GM04504 (cell line): ENCODE measurements at places on chromosomes 2 and 18.

DNA sequence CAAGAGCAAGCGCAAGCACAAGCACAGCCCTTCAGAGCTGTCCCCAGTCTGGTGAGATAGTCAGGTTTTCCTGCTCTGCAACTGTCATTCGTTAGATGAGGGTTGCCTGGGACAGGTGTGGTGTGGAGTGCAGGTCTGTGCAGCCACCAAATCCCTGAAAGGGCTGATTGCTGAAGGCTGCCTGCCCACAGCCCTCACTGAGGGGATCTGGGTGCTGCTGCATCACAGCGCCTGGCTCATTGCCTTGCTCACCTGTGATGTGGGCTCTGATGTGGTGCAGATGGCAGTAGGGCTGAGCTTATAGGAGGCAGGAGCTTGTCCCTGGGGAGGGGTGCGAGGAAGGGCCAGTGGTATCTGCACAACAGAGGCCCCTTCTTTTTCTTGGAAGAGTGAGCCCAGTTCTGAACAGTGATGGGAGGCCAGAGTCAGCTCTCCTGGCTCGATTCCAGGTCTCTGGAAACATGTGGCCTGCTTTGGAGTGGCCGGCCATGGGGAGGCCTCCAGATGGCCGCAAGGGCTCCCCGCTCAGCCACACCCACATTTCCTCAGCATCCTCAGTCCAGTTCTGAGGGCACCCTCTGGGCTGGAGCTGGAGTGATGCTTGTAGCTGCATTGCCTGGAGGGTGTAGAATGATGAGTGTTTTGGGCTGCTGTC is 11.4 kb downstream of the UBE2F start:
- DNase-seq, result peak; percentile 43

- no peak for DNase-seq
These were observed 6.5 kb upstream of the CFAP221 start for GRCh38 chr2:119537792-119538191.

DNA sequence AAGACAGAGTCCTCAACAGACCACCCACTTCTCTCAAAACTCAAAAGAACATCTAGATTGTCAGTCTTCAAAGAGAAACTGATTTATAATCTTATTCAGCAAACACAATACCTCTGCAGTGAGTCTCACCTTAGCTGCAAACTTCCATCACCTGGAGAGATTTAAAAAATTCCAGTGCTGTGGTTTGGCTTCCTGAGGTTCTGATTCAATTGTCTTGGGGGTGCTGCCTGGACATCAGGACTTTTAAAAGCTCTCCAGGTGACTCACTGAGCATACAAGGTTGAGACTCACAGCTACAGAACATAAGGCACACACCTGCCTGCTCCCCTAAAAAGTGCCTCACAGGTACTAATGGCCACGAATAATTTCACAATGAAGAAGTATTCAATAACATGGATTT is 40.3 kb downstream of the RNF152 start:
- DNase-seq, result no peak

- no peak for DNase-seq
These were observed 99.4 kb upstream of the RGPD4 start for GRCh38 chr2:107727318-107727717.

- no peak for DNase-seq
These were observed 131.7 kb upstream of the FSHR start for GRCh38 chr2:49286045-49286444.

DNA sequence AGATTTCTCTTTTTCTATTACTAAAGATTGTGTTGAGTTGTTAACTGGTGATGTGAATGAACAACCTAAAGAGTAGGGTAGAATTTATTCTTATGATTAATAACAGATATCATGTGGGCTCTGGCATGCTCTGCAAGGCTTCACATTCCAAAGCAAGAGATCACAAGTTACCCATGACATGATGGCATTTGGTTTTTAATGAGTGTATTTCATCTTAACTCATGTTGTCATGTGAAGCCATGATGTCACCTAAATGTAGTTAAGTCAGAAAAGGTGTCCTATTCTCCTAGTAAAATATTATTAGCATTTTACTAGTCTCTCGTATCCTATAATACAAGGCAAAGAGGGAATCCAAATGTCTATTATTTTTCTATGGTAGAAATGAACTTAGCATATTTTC is 678.0 kb downstream of the ARHGAP15 start:
- DNase-seq, result no peak

DNA sequence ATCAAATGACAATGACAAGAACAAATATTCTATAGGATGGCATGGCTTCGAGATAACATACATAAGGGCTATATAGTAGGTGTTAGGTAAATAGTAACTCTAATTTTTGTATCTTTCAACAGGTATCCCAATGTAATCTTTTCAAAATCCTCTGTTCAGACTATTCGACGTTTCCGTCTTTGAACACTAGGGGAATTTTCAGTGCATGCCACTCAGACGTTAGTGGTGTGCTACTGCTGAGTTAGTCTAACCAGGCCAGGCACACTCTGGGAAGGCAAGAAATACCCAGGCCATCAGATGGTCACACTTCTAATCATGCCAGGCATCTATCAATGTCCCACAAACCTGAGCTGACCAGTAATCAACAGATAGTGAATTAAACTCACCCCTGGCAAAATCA is 14.6 kb upstream of the CREG2 start:
- DNase-seq, result no peak

DNA sequence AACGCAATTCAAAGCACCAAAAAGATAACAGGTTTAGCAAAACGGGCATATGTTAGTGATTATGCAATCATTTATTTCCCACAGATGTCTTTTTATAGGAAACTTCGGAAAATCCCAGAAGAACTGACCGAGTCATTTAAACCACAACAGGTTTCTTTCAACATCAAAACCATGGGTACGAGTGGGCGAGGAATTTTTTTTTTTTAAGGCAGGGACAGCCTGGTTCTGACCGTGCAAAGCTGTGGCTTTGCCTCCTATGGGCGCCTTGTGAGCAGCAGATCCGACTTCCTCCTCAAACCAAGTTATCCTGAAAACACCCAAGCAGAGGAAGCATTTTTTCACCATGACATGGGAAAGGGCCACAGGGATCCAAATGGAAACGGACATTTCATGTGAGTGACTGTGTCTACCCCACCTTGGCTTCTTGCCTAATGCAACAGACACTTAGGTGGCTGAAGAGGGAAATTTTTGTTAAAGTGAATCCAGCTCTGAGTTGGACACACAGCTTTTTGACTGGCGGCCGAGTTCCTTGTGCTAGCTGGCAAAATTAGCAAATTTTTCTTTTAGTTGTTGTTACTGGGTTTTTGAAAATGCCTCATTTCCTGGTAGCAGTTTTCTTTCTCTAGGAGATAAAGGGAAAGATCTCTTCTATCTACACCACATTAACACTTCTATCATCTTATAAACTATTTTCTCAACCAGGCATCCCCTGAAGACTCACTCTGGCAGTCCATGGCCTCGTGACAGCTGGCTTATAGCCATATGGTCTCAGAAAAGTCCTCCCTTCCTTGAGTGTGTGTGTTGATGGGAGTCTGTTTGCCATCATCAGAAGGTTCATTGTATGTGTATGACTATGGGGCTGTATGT is 487.4 kb upstream of the ZEB2 start:
- peak; percentile 95 for DNase-seq

- DNase-seq, result no peak
These were observed 137.0 kb downstream of the EN1 start for GRCh38 chr2:118710481-118710880.

DNA sequence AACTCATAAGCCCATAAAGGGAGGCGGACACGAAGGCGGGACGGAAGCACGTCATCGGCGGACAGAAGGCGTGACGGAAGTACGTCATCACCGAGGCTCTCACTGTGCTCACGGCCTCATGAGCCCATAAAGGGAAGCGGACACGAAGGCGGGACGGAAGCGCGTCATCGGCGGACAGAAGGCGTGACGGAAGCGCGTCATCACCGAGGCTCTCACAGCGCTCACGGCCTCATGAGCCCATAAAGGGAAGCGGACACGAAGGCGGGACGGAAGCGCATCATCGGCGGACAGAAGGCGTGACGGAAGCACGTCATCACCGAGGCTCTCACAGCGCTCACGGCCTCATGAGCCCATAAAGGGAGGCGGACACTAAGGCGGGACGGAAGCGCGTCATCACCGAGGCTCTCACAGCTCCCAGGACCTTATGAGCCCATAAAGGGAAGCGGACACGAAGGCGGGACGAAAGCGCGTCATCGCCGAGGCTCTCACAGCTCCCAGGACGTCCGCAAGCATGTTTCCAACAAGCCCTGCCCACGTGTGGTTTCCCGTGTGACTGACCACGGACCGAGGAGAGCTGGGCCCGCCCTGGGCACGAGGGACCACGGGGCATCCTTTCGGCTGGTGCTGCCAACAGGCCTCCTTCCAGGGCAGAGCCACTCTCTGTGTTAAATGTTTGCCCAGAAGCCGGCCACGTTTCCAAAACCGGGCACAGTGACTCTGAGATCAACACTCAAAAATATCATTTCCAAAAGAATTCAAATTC is 182.7 kb upstream of the SALL3 start:
- DNase-seq, result no peak

- no peak for DNase-seq
These were observed 15.9 kb downstream of the SMAD7 start for GRCh38 chr18:48934723-48935432.

DNA sequence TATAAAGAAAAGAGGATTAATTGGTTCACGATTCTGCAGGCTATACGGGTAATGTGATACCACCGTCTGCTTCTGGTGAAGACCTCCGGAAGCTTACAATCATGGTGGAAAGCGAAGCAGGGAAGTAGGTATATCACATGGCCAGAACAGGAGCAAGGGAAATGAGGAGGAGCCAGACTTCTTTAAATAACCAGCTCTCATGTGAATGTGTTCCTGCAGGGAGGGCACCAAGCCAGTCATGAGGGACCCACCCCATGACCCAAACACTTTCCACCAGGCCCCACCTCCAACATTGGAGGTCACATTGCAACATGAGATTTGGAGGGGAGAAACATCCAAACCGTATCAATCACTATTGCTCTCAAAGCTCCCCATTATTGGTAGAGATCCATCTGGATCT is 61.8 kb downstream of the EFEMP1 start:
- DNase-seq, result no peak

DNA sequence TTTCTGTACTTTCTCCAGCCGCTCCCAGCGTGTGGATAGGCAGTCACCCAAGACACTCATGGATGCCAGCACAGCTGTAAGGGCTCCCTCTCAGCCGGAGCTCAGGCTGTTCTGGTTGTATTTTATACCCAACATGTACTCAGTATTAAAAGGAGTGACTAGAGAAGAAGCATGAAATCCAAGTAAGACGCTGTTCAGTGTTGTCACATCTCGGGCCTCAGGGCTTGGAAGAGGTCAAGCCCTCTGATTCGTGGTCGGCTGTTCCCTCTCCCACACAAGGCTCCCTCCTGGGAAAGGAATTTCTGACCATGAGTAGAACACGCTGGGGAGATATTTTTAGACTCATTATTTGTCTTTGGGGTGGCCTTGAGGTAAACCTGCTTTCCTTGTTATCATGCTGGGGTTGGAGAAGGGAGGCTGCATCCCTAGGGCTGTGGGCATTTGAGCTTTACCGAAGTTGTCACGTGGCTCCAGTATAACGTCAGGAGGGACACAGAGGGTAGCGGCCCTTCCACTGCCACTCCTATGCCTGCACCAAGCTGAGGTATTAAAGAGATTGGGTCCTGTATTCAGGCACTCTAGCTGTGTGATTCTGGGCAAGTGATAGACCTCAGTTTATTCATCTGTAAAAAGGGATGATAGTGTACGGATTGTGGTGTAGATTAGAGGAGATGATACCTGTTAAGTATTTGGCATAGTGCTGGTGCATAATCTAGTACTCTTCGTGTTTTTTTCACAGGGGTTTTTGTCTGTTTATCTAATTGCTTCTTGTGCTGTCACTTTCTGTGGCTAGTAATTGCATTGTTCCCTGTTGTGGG is 34.1 kb downstream of the HK2 start:
- DNase-seq, result peak; percentile 83

GRCh38 chr2:167652401-167652800 is 595.0 kb downstream of the STK39 start:
- DNase-seq, result no peak

DNA sequence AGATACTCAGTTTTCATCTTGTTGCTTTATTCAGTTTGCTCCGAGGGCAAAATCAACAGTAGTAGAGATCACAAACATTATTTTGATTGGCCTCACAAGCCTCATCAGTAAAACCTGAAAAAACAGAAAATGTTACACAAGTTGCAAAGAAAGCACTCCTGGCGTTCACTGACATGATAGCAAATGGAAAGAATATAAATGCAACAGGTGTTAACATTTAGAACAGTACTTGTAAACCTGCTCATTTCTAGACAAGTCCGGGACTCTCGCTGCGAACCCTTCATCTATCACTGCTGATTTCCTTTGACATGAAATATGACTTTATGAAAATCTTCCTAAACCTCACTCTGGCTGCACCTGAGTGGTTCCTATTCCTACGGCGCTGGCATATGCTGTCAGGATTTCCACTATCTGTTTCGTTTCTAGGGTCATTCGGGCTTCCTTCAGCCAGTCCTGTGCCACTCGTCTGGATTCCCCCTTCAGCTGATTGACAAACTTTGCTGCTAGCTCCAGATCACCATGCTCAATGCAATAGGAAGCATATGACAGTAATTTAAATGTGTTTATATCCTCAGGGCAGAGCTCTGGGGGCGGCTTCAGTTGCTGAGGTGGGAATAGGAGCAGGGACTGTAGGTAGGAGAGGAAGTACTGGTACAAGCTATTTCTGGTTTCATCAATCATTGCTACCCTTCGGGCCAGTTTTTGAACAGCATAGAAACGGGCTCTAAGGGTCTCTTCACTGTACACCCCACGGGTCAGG is 38.1 kb downstream of the PTCD3 start:
- no peak for DNase-seq

- DNase-seq, result peak; percentile 10
These were observed 130.7 kb downstream of the CCBE1 start for GRCh38 chr18:59566533-59566971.

GRCh38 chr18:75214766-75215510 is 4.3 kb downstream of the TSHZ1 start:
- no peak for DNase-seq

- peak; percentile 7 for DNase-seq
These were observed 162.7 kb downstream of the PKP4 start for GRCh38 chr2:158619496-158619895.

- DNase-seq, result no peak
These were observed 697.0 kb upstream of the ID2 start for GRCh38 chr2:7984693-7985353.

- no peak for DNase-seq
These were observed 605.2 kb upstream of the ID2 start for GRCh38 chr2:8076448-8077342.

GRCh38 chr2:44372246-44372645 is 10.5 kb downstream of the CAMKMT start:
- DNase-seq, result no peak

DNA sequence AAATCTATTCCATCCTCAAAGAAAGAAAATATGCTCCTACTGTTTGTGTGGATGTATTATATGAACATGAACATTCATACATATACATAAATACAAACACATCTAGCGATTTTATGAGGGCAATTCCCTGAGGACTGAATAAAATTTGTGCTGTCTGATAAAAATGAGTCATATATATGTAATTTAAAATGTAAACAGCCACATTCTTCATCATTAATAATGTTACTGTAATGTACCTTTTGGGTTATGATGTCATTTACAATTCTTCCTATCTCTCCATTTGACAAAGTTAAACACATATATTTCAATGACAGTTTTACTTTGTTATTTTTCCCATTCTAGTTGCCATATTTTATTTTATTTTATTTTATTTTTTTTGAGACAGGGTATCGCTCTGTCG is 91.3 kb upstream of the ZFP36L2 start:
- no peak for DNase-seq

GRCh38 chr2:121596221-121597080 is 52.8 kb downstream of the CLASP1 start:
- DNase-seq, result peak; percentile 47

- no peak for DNase-seq
These were observed 209.2 kb downstream of the ARL4C start for GRCh38 chr2:234287650-234288049.
